ENCODE measurements at places on chromosomes 5 and 9. TPM values are rescaled to one million over a fixed set of nuclear protein-coding genes. Genes with fewer than 3 reads are reported as not detected.

The GOLM1 gene
- 50.9 TPM for total RNA-seq

The SAXO1 gene
- 0.09 TPM for total RNA-seq

The WNT8A gene
- total RNA-seq, result not detected

The SPATA31A3 gene
- not detected for total RNA-seq

The PCDHA6 gene
- total RNA-seq, result 0.17 TPM

The MYO10 gene
- 33.6 TPM for total RNA-seq

The PCDHB10 gene
- total RNA-seq, result 1.4 TPM

The EIF4E1B gene
- not detected for total RNA-seq

The SIMC1 gene
- 1.7 TPM for total RNA-seq

The KLF4 gene
- total RNA-seq, result 24.7 TPM

The DBH gene
- not detected for total RNA-seq

The GGTA1 gene
- total RNA-seq, result under 0.01 TPM

The NR4A3 gene
- 0.32 TPM for total RNA-seq

The LRRTM2 gene
- total RNA-seq, result 3.5 TPM

The CDC20B gene
- 0.09 TPM for total RNA-seq

The SPATA31D1 gene
- under 0.01 TPM for total RNA-seq

The C5orf52 gene
- not detected for total RNA-seq

The RMRP gene
- 134,448 TPM for total RNA-seq

The SPINK4 gene
- not detected for total RNA-seq

The LHX3 gene
- total RNA-seq, result not detected

The SURF4 gene
- total RNA-seq, result 359 TPM

The GABRA6 gene
- not detected for total RNA-seq

The PRSS3 gene
- 47.3 TPM for total RNA-seq

The CCDC183 gene
- total RNA-seq, result 0.32 TPM

The TEK gene
- 15.6 TPM for total RNA-seq

All from bronchial smooth muscle cell (primary cell).